ENCODE measurements at places on chromosomes 13 and 19.

GRCh38 chr19:1967087-1967608, 26.2 kb downstream of the CSNK1G2 start:
- no peak for DNase-seq

GRCh38 chr13:40651866-40652587, 14.4 kb downstream of the FOXO1 start:
- no peak for DNase-seq

- no peak for DNase-seq
Observed at GRCh38 chr13:97430296-97430695, 3.7 kb upstream of the RAP2A start.

GRCh38 chr13:30722361-30722760, 13.0 kb upstream of the ALOX5AP start:
- no peak for DNase-seq

- no peak for DNase-seq
Observed at GRCh38 chr19:53874606-53874990, 6.9 kb downstream of the MYADM start.

GRCh38 chr19:6216236-6216995, 63.4 kb downstream of the MLLT1 start:
- DNase-seq, result peak; percentile 29

DNA sequence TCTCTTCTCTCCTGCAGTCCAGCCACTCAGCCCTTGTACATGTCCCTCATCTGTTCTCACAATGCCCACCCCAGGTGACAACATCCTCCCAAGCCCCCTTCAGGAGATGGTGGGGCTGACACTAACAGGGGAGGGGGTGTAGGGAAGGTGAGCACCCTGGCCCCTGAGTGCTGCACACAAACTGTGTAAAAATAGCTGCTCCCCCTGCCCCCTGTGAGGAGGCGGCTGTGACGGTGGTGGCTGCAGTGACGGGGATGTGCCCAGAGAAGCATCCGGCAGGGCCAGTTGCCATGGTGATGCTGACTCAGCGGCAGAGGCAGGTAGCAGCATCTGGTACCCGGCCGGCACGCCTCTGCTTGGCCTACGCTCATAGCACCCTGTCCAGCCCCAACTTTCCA, 13.0 kb upstream of the JUND start:
- DNase-seq, result peak; percentile 51

- DNase-seq, result peak; percentile 64
Observed at GRCh38 chr13:27339299-27339698, 68.7 kb downstream of the RASL11A start.

DNA sequence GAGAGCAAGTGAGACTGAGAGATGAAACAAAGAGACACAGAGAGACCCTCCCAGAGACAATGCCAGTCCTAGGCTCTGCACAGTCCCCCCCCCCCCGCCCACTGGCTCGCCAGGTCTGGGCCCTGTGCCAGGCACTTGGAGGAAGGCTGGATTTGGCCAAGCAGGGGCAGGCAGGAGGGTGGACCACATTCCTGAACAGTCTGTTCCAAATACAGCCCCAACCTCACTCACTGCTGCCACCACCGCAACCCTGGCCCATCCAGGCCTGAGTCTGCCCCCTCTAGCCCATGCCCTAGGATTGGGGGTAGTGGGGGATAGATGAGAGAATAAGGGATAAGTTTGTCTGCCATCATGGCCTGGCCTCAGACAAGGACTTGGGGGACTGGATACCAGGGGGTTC, 19.0 kb downstream of the CYP2F1 start:
- no peak for DNase-seq

DNA sequence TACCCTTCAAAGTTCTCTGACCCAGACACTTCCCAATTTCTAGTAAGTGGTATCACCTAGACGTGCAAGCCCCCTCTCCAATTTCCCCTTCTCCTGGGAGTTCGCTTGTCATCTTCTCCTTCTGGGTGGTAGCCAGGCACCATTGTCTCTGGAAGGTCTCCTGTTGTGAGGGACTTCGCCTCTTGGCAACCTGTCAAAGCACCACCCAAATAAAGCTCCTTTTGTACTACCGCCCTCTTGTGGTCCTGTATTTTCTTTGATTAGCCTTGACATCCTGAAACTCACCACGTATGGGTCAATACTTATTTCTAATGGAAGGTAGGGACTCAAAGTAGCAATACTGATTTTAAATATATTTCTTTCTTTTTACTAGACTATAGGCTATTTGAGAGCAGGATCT, 8.2 kb downstream of the GPC5 start:
- DNase-seq, result peak; percentile 55

DNA sequence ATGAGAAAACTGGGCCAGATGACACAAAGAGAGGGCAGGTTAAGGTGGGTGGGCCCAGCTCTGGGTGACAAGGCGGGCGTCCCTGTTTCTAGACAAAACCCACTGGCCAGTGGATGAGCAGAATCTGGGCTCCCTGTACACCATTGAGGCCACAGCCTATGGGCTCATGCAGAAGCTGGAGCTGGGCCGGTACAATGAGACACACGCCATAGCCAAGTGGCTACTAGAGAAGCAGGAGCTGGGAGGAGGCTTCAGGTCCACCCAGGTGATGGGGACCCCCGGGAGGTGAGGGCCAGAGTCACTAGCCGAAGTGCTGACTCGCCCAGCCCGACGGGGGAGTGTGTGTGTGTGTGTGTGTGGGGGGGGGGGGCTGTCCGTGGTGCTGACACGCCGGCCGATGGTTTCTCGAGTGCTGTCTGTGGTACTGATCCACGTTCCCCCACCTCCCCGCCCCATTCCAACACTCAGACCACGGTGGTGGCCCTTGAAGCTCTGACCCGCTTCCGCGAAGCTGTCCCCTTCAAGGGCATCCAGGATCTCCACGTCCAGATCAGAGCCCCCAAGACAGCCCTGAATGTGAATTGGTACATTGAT, 24.3 kb upstream of the SHFL start:
- DNase-seq, result peak; percentile 88

- DNase-seq, result peak; percentile 74
Observed at GRCh38 chr19:35040826-35041547, 534 bp upstream of the HPN start.

Measured in iPS-NIHi11 (cell line).